ENCODE measurements at places on chromosomes 16 and 17.

GRCh38 chr17:59846394-59847165 lies 46.2 kb downstream of the TUBD1 start:
- no peak for DNase-seq

DNA sequence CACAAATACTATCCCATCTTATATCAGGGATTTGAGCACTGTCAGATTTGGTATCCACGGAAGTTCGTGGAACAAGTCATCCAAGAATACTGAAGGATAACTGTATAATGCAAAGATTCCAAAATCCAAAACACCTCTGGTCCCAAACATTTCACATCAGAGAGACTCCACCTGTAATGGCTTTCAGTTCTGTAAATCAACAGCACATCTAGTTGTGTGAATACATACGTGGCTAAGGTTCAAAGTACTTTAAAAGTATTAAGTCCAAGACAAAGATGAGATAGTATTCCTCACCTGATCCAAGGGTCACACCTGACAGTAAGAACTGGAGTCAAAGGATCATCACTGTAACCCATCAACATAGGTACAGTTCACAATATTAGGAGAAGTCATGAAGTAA lies 54.8 kb downstream of the KANSL1 start:
- no peak for DNase-seq

- DNase-seq = no peak
Measured at GRCh38 chr17:36999471-36999870, 50.7 kb downstream of the AATF start.

DNA sequence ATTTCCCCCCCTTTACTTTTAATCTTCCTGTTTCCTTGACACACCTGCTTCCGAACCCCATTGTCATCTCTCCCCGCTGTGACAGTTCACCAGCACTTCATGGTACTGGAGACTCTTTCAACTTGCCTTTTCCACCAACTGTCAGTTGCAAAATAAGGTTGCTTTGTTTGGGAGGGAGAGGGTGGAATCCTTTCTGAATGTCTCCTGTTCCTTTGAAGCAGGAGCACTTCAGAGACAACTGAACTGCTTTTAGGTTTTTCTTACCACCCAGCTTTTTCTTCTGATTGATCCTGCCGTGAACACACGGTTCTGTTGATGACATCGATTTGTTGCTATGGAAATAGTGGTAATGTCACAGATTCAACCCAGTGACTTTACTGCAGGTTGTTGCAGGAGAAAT lies 42.0 kb downstream of the RPA1 start:
- no peak for DNase-seq

DNA sequence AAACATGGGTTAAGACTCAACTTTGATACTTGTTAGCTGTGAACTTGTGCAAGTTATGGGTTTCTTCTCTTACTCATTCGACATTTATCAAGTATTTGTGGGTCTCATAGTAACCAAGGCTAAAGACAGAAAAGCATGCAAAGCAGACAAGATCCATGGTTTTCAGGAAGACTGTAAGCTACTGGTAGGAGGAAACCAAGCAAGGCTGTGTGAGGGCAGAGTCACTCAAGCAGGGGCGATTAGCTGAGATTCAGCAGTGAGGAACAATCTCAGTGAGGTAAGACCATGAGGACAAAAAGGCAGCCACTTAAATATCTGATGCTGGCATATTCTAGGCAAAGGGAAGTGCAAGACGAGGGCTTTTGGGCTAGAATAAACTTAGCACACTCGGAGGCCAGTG lies 29.5 kb downstream of the MBTD1 start:
- no peak for DNase-seq

- no peak for DNase-seq
Measured at GRCh38 chr17:82691714-82692113, 6.8 kb downstream of the RAB40B start.

DNA sequence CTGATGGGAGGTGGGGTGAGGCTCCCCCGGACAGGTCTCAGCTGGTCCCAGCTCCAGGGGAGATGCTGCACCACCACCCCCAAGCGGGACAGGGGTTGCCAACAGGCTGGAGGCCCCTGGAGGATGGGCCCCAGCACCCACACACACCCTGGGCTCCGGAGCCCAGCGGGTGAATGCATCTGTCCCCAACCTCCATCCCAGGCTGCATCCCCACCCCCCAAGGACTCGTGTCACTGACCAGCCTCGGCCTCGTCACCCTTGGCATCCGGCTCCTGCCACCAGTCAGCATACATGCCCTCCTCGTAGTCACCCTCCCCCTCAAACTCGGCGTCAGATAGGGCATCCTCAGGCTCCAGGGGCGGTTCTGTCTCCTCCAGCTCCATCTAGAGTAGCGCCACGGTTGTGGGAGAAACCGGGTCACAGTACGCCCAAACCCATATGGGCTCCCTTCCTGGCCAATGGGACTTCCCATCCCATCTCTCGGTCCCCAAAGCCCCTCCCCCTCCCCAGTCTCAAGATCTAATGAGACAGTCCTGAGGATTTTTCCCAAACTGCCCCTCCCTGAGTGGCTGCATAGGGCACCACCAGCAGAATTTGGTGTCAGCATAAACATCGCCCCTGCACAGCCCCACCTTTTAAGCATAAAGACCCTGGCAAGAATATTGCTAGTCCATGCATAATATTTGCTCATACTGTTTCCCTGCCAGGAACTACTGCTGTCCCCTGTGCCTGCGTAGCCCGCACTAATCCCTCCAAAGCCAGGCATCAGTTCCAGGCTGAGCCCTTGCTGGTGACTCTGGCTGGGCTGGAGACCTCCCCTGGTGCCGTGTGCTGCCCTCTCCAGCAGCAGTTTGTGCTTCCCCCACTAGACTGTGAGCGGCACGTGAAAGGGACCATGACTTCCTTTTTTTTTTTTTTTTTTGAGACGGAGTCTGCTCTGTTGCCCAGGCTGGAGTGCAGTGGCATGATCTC lies 8.4 kb downstream of the P3H4 start:
- no peak for DNase-seq

Data from SJSA1 (cell line).